ENCODE measurements at places on chromosomes 4 and X.
A peak's percentile ranks its signal among the peaks of the same experiment; 100 is the strongest.

GRCh38 chr4:163048447-163048846, 118.2 kb downstream of the NAF1 start:
- peak; percentile 2 for DNase-seq

DNA sequence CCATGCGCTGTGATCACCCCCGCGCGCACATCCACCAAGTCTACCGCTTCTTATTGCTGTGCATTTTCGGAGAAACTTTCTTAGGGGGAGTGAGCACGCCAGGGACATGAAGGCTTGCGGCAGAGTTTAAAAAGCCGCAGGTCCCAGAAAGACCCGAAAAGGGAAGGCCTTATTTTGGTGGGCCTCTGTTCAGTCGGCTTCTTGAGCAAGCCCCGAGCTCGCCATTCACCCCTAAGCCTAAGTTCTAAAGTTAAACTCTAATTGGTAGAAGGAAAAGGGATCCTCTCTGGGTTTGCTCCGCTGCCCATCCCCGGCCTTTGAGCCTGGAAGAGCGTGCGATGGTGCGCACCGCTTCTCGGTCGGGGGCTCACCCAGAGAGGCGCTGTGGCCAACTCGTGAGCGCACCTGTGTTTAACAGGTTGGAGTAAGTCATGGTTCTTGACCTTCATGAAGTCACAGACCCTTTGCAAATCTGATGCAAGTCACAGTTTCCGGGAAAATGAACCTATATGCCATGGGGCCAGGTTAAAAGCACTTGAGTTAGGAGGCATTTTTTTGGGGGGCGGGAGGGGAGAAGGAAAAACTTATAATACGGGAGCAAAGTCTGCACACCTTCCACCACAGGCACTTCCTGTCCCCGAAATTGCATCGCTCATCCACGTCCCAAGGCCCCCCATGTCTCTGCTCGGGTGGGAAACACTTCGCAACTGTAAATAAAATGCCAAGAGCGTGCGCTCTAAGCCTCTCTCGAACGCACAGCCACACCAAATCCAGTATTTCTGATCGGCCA, 1.9 kb downstream of the PHOX2B start:
- DNase-seq = no peak

DNA sequence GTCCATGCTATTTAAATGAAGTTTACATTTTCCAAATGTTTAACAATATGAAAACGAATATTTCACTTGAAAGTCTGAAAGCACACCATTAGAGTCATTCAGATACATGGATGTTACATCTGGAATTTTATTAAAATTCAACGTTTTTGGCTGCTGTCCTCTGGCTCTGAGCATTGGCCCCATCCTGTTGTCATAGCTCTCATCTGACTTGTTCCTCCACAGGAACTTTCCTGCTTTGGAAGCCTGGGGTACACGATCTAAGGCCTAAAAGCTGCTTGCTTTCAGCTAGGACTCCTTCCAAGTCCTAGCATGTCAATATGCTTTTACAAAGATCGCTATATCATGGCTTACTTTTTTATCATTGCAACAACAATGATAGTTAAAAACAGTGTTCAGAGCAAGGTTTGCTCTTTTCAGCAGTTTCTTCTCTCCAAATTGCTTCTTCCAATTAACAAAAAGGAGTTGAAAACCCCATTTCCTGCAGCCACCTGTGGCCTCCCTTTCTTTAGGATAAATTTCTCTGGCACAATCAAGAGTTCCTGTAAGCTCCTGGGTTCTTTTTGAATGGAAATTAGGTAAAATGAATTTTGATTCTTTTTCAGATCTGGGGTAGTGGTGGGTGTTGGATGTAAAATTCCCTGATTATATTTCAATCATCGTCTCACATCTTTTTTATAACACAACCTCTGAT, 413.4 kb upstream of the AGA start:
- no peak for DNase-seq

GRCh38 chr4:155675709-155676429, 9.2 kb downstream of the GUCY1A1 start:
- no peak for DNase-seq

- DNase-seq = no peak
Observed at GRCh38 chr4:69974631-69975030, 9.1 kb upstream of the CSN2 start.

GRCh38 chr4:114334884-114335330, 263.7 kb upstream of the UGT8 start:
- DNase-seq = no peak

- no peak for DNase-seq
Observed at GRCh38 chr4:98470366-98470765, 188.0 kb downstream of the TSPAN5 start.

DNA sequence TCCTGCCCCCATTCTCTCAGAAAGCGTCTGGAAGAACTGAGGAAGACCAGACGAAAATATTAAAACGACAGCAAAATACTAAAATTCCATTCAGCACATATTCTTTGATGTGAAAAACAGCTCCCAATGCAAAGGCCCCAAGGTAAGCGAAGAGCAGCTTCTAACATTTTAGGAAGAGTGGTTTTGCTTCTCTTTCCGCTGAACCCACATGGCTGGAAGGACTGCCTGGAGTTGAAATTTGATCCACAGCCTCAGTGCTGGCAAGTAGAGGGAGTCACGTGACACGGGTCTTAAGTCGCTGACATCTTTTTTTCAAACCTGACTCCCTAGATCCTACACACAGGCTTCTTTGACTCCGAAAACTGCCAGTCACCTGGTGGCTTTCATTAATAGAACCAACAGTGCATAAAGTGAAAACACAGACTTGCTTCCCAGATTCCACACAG, at the start of gene FAM13A:
FAM13A (minus strand) TSS at position 233 of the 446 bp plus-strand sequence; CDS start at position 12, 221 bp downstream.
- peak; percentile 27 for DNase-seq

- no peak for DNase-seq
Observed at GRCh38 chr4:4693258-4693657, 151.4 kb upstream of the STX18 start.

GRCh38 chr4:25068386-25068785, 37.6 kb upstream of the LGI2 start:
- no peak for DNase-seq

DNA sequence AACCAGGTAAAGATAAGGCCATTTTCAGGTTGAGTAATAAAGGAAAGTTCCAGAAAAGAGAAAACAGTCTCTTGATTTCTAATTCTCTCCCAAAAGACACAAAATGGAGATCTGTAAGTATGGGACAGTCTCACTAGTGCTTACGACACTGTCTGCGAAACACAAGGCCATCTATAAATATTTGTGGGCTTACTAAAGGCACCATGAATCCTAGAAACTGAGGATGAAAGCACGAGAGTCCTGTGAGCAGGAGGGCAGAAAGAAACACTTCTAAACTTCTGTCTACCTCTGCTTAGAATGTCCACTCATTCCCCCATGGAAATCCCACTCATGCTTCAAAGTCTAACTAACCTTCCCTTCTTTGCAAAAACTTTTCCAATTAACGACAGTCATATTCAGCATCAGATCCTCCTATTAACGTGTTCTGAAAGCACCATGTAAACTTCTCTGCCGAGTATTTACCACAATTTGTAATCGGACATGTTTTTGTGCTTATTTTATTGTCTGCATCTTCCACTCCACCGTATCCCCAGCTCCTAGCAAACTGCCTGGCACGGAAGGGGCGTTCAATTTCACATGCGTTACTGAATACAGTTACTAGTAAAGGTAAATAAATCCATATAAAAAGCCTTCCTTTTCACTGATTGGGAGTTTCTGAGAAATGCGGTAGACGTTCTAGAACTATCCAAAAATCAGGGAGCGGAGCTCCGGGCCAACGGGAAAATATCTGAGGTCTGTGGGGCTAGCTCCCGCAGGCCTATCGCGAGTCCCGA, 665 bp downstream of the PSMD10 start:
- DNase-seq = no peak

- DNase-seq = no peak
Observed at GRCh38 chrX:134374294-134374693, 85.7 kb upstream of the HPRT1 start.

DNA sequence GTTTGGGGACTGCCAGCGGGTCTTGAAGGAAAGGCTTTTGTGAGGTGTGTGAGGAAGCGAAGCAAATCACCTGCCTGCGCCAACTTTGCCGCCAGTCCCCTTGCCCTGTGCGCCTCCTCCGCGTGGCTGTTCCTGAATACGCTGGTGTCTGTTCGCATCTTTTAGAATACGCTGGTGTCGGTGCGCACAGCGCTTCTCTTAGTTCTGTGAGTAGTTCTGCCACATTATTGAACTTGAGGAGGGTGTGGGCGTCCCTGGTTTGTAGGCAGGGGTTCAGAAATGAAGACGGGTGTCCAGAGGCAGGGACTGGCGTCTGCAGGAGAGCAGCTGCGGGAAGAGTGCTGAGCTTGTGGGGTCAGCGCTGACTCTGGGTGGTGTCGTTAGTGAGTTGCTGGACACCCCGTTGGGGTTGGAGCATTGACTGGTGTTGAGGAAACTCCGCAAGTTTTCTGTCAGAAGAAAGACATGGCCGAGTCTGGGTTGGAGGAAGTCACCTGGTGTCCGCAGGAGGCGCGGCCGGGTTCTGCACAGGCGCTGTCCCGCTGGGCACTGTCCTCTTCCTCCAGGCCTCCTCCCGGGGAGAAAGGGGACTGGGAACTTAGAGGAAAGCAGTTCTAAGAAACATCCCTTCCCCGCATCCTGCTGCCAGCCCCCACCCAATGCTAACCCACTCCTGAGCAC, 930 bp downstream of the ZNF718 start:
- DNase-seq = peak; percentile 74

GRCh38 chr4:108465886-108466500, 154.4 kb upstream of the RPL34 start:
- no peak for DNase-seq

DNA sequence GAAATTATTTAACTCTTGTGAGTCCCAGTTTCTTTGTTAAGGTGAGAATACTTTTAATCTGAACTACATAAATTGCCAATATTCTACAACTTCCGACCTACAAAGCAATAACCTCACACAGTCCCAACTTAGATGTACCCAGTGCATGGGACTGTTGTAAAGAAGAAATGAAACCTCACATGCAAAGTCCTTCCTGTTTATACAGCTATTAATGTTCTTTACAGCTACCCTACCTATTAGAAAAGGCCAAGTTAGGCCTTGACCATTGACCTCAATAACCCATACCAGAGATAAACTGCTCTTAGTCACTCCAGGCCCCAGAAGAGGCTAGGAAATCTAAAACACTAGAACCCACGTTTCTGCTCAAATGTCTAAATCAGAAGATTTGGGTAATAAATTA, 920.1 kb upstream of the TENM3 start:
- no peak for DNase-seq

DNA sequence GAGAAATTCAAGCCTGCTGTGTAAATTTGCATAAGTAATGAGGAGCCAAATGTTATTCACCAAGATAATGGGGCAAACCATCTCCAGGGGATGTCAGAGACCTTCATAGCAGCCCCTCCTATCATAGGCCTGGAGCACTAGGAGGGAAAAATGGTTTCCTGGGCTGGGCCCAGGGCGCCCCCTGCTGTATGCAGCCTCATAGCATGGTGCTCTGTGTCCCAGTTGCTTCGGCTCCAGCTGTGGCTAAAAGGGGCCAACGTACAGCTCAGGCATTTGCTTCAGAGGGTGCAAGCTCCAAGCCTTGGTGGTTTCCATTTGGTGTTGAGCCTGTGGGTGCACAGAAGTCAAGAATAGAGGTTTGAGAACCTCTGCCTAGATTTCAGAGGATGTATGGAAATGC, 859.3 kb downstream of the RPA4 start:
- no peak for DNase-seq

GRCh38 chr4:156169011-156169410, 215.3 kb upstream of the CTSO start:
- DNase-seq = peak; percentile 46

- no peak for DNase-seq
Observed at GRCh38 chr4:128877934-128878333, 68.4 kb downstream of the JADE1 start.

- DNase-seq = no peak
Observed at GRCh38 chr4:4721636-4722035, 137.8 kb upstream of the MSX1 start.

GRCh38 chrX:17377091-17377717, 2.2 kb downstream of the NHS start:
- no peak for DNase-seq

GRCh38 chr4:8754634-8755589, 116.7 kb downstream of the HMX1 start:
- DNase-seq = no peak

- DNase-seq = no peak
Observed at GRCh38 chr4:99845708-99846469, 29.3 kb downstream of the DAPP1 start.

- peak; percentile 55 for DNase-seq
Observed at GRCh38 chr4:55157559-55158277, 32.3 kb upstream of the KDR start.

DNA sequence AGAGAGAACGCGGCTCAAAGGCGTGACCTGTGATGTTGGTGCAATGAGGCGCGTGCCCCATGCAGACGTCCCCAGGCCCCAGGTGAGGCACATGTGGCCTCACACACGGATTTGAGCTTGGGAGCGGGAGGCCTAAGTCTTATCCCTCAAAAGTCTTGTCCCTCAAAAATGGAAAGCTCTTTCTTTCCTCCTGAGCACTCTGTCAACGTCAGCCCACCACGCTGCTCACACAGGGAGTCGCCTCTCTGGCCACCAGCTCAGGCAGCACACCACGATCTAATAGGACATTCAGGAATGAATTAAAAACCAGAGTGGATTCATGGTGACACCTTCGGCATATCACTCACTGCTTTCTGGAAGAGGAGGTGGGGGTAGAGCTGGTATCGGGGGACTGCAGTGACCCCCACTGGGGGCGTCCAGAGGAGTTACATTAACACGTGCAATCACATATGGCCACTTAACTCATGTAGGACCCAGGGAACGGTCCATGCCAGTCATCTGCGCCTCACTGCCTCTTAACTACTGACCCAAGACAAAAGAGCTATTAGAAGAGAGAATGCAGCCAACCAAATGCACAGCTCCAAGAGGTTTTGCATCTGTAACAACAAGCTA, 21.9 kb upstream of the CYP4V2 start:
- DNase-seq = no peak

GRCh38 chrX:83469551-83469950, 38.5 kb upstream of the POU3F4 start:
- DNase-seq = no peak

DNA sequence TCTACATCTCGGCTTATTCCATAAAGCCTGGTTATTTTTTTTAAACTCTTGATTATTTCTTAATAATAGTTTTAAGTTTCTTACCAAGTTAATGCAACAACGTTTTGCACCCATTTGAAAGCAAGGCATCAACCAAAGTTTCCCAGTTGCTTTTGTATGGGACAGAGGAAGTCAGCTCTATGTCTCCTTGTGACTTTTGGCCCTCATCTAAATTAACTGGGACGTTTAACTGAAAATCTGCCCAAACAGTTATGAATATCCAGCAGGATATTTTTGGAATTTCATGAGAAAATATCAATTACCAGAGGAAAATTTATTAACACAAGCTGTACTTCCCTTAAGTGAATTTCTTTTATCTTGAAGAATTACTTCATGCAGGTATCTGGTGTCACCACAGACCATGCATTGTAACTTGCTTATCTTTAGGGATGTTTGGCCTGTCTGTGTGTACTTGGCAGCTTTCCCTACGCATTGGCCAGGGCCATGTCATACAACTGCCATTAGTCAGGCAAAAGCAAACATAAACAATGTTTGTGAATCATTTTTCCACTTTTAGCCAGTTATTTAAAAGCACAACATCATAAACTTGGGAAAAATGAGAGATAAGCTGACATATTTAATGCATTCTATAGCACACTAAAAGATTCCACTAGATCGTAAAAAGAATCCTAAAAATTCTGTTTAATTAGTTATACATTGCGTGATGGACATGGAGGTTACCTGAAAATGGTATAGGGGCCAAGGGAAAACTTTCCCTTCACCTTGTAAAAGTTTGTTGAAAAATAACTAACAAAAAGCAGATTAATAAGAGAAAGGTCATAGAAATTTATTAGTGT, 101.4 kb upstream of the PDE5A start:
- no peak for DNase-seq

All from H1 (cell line).